ENCODE measurements at places on chromosomes 2 and 18.
A peak's percentile ranks its signal among the peaks of the same experiment; 100 is the strongest.

- no peaks in the 10 kb centered on the region for H3K4me1 ChIP-seq
- H3K27ac ChIP-seq: no peak overlapping the region
- H3K27me3 ChIP-seq: no peaks in the 10 kb centered on the region
- no peaks in the 10 kb centered on the region for H3K36me3 ChIP-seq
- no peak for DNase-seq
- H3K4me3 ChIP-seq: no peak overlapping the region
Observed at GRCh38 chr2:185069107-185069506, 470.8 kb downstream of the ZNF804A start.

DNA sequence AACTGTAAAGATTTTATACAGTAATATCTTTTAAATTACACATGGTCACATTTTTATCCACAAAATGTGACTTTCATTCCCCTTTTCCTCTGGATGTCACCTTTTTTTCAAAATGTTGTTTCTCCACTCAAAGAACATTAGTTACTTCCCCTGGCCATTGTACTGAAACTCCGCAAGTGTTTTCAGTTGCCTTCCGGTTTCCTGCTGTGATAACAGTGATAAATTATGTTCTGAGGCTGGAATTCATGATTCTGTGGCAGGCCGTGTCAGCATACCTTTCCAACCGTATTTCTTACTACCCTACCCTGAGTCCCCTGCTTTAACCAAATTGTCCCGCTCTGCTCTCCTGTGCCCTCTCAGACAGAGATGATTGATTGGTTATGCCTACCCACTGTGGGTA lies 53.5 kb downstream of the MGAT5 start:
- H3K4me1 ChIP-seq: peaks cover 7% of the 10 kb centered on the region
- DNase-seq: no peak
- H3K27me3 ChIP-seq: no peaks in the 10 kb centered on the region
- H3K4me3 ChIP-seq: no peak overlapping the region
- H3K27ac ChIP-seq: peak overlapping the region; percentile 10

- H3K4me3 ChIP-seq: no peak overlapping the region
- H3K27me3 ChIP-seq: no peaks in the 10 kb centered on the region
- no peak for DNase-seq
- no peaks in the 10 kb centered on the region for H3K4me1 ChIP-seq
- no peak overlapping the region for H3K27ac ChIP-seq
Observed at GRCh38 chr2:180334514-180334913, 327.4 kb upstream of the CWC22 start.

DNA sequence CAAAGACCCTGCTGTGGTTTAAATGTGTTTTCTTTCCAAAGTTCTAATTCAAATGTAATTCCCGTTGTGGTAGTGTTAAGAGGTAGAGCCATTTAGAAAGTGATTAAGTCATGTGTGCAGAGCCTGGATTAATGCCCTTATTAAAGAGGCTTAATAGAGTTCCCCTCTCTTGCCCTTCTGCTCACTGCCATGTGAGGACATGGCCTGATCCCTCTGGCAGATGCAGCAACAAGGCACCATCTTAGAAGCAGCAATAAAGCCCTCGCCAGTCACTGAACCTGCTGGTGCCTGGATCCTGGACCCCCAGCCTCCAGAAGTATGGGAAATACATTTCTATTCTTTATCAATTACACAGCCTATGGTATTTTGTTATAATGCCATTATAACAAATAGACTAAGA lies 485.2 kb downstream of the DCDC2C start:
- H3K27me3 ChIP-seq: no peaks in the 10 kb centered on the region
- no peaks in the 10 kb centered on the region for H3K4me1 ChIP-seq
- no peak overlapping the region for H3K4me3 ChIP-seq
- no peak for DNase-seq
- H3K36me3 ChIP-seq: no peaks in the 10 kb centered on the region

GRCh38 chr2:208977582-208977981 lies 446.3 kb upstream of the MAP2 start:
- H3K27me3 ChIP-seq: no peaks in the 10 kb centered on the region
- no peak for DNase-seq
- H3K36me3 ChIP-seq: no peaks in the 10 kb centered on the region
- no peak overlapping the region for H3K4me3 ChIP-seq
- H3K27ac ChIP-seq: no peak overlapping the region
- peaks cover 5% of the 10 kb centered on the region for H3K4me1 ChIP-seq

Data from mesothelial cell of epicardium (in vitro differentiated cells).